AG04450 (cell line): ENCODE measurements at places on chromosomes 6 and 20.
A peak's percentile ranks its signal among the peaks of the same experiment; 100 is the strongest.

DNA sequence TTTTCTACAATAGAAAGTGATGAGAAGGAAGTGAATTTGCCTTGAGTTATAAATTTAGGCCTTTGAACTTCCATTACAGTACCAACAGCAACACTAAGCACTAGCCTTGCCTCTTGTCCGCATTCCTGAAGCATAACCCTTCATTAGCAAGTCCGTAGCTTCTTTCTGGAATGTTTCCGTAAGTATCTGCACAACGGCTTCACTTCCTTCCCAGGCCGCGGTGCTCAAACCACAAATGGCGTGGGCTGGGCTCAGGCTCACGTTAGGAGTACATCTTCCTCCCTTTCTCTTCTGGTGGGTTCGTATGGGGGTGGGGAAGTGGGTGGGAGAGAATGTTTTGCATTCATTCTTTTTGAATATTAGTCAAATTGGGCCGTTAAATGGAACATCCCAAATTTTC lies 193.8 kb upstream of the SNX9 start:
- DNase-seq, result no peak

DNA sequence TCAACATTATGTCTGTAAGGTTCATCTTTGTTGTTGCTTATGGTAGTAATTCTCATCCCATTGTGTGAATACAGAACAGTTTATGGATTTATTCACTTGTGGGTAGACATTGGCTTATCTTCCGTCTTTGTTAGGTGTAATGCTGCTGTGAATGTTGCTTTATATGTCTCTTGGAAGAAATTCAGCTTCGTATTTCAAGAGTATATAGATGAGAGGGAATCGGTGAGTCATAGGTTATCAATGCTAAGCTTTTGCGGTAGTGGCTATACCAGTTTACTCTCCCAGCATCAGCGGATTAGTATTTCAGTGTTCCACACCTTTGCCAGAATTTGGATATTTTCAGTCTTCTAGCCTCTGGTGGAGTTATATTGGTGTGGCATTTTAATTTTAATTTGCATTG lies 77.8 kb downstream of the ZFAND3 start:
- no peak for DNase-seq

- no peak for DNase-seq
Measured at GRCh38 chr6:130879826-130880225, 52.6 kb downstream of the SMLR1 start.

- DNase-seq, result no peak
Measured at GRCh38 chr6:67768972-67769371, 866.1 kb upstream of the ADGRB3 start.

GRCh38 chr6:30882204-30882758 lies 2.0 kb upstream of the DDR1 start:
- no peak for DNase-seq

- DNase-seq, result no peak
Measured at GRCh38 chr20:62782893-62783278, 13.4 kb upstream of the MRGBP start.

DNA sequence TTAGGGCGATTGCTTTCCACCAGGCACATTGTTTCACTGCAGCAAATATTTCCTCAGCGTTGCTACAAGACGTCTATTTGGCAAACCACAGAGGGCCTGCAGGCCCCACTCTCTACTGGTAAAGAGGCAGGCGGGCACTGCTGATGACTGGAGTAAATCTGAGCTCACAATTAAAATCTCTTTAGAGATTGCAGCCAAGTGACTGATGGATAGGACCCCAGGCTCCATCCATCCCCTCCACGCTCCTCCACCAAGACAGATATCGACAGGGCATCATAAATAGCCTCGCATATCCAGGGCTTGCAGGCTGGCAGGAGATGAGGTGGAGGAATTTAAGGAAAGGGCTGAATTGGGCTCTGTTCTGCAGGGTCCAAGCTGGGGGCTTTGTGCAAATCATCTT lies 50.4 kb upstream of the MDGA1 start:
- DNase-seq, result no peak

DNA sequence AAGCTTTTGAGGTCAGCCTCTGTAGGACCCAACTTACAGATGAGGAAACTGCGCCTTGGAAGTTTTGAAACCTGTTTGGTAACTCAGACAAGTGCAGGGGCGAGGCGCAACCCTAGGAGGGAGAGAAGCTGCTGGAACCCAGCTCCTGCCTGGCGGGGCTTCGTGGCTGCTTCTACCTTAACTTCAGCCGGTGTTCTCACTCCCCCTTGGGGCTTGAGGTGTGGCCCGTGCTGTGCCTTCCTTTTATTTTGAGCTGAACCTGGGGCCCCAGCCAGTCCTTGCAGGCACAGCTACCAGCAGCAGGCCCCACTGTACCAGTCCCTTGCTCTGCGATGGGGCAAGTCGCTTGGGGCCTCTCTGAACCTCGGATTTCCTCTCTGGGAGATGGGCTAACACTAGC lies 12.0 kb downstream of the RBM38 start:
- DNase-seq, result no peak

DNA sequence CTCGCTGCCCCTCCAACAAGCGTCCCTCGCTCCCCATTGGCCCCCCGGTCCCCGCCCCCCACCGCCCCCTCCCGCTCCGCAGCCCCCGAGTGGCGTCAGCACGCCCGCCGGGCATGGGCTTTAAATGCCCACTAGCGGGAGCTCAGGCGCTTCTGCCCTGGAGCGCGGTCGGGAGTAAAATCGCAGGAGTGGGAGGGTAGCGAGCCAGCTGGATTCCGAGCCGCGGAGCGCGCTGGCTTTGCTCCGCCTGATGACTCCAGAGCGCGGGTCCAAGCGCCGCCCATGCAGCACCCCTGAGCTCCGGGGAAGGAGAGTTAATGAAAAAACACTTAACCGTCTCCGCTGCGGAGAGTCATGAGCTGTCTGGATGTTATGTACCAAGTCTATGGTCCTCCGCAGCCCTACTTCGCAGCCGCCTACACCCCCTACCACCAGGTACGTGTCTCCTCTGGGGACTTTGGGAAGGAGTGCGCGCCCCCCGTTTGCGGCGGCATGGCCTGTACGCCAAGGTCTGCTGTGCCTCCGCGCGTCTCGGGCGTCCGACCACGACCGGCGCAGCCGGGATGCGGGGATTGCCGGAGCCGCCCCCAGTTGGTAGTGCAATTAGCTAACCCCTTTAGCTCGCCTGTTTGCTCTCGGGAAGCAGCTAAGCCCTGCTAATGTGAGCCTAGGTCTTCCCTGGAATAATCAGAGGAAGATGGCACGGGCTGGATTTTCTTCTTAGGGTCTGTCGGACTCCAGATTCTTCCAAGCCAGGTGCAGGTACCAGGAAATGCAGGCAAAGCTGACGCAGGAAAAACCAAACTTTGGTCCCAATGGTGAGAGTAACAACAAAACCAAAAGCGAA lies at the start of gene VGLL2:
Gene VGLL2, plus strand, starts transcription at position 149 of the 847 bp plus-strand sequence. Its CDS starts 206 bp downstream, at position 355.
- no peak for DNase-seq

GRCh38 chr6:157755032-157755745 lies 67.9 kb upstream of the SNX9 start:
- DNase-seq, result no peak

DNA sequence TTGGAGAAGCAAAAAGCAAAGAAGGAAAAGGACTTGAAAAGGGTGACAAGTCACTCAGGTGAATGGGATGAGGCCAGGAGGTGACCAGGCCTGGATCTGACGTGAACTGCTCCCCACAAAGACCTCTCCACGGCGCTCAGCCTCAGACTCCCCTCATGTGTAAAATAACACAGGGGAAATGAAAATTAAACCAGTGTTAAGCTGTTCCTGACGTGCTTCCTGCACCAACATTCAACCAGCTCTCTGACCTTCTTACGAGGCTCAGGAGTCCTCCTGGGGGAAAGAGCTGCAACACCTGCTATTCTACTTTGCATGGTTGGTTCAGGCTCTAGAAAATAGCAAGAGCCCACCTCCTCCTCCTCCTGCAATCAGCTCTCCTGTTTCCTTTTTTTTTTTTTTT lies 256.7 kb downstream of the ATXN1 start:
- DNase-seq, result no peak

- no peak for DNase-seq
Measured at GRCh38 chr6:122423734-122424133, 24.3 kb downstream of the HSF2 start.

- DNase-seq, result peak; percentile 71
Measured at GRCh38 chr6:44265007-44265721, at the start of gene NFKBIE. NFKBIE (minus strand) TSS chr6:44265551; CDS start chr6:44265346, 205 bp downstream.

- DNase-seq, result no peak
Measured at GRCh38 chr6:21396313-21396712, 197.2 kb upstream of the SOX4 start.

DNA sequence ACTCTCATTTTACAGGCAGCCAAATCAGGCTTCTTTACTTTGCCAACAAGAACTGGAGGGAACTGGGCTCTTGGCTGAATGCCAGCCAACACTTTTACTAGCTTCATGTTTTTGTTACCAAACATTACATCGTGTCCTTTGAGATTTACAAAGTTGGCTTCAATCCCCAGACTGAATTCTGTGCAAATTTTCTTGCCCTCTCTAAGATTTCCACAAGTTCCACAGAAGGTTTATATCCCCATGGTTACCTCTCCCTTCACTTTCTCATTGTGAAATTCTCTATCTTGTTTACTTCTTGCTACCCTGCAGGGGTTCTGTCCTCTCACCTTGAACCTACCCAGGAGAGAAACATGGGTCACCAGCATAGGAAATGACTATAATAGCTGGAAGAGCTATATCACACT lies 37.6 kb upstream of the PLCB1 start:
- no peak for DNase-seq

DNA sequence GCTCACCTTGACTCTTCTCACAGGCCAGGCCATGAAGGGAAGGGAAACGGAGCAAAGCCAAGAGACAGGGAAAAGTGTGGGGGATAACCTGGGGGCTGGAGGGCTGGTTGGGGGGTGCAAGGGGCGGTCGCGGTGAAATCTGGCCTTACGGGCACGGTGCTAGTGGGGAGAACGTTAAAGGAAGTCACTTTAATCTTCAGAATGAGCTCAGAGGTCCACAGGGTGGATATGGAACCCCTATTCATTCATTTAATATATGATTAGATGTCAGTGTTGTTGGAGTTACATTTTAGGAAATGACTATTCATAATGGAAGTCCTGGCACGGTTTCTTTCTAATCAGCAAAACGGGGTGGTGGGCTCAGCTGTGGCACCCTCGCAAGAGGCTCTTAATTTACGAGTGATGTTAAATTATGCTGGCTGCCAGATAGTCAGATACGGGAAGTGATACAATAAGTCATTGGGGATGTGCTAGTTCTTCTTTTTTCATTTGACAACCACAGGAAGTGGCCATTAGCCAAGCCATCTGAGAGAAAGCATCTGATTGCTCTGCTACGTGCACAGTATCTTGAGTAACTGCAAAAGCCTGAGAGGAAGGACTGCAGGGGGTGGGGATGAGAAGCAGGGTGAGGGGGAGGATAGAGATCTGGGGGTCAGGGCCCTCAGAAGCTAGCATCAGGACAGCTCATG lies 253.0 kb downstream of the QKI start:
- DNase-seq, result no peak

DNA sequence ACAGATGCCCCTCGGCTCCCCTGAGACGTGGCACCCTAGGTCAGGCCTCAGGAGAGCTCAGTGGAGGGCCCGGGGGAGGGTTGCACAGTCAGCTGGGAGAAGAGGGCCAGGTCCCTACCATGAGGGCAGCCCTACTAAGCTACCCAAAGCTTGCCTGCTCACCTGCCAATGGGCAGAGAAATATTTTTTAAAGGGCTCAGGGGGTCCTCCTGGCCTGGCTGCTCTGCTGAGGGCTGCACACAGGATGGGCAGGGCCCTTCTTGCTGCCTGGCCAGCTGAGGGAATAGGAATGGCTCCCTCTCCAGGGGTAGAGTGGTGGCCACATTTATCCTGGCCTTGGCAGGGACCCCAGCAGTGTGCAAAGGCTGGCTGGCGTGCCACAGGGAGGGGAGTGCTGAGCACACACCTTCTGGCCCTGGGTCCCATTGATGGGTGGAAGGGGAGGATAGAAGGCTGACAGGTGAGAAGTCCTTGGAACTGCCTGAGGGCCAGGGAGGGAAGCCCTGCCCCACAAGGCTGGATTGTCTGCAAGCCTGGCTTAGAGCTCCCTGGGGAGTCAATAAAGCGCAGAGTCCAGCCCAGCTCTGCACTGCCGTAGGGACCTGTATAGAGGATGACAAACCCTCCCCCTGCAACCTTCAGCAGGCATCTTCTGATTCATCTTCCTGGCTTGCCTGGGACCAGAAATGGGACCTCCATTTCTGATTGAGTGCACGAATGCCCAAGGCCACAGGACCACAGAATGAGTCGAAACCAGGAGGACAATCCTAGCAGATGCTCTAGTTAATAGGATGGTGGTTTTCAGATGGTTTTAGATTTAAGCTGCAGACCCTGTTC lies 62.1 kb downstream of the NOL4L start:
- no peak for DNase-seq
